ENCODE measurements at places on chromosomes 13 and 19.

DNA sequence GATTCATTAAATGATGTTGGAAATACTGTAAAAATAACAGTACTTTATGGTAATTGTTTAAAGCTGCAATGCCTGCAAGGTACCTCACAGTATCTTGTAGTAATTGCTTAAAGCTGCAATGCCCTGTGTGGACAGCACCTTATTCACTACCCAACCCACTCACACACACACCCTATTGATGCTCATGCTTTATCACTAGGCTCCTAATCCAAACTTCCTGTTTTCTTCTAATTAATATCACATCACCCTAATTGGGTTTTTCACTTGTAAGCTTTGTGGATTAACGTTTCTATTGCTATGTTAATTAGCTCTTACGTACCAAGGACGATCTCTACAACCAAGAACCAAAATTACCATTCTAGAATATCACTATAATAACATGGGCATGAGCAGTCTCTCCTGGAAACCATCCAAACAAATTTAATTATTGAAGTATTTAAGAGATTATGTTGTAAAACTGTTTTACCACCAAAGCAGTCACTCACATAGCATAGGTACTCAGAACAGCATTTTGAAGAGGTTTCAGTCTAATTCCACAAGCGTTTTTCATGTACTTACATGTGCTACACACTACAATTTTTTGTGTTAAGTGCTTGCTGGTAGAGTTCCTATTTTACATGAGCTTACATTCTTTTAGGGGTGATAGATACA lies 303.8 kb downstream of the PCDH9 start:
- DNase-seq, result no peak

- DNase-seq, result no peak
These were observed 22.0 kb upstream of the UPF3A start for GRCh38 chr13:114259374-114259773.

DNA sequence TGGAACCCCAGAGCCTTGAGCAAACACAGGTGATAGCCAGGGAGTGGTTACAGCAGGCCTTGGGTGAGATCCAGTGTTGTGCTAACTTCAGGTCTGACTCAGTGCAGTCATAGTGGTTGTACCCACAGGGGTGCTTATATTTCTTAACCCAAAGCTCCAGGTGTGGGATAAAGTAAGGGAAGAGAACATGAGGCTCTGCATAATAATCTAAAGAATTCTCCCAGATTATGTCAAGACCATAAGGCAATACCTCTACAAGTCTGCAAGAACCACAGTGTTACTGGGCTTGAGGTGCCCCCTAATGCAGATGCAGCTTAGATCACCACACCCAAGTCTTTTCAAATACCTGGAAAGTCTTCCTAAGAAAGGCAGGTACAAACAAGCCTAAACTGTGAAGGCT lies 485.4 kb downstream of the RFC3 start:
- no peak for DNase-seq

GRCh38 chr13:51068501-51068900 lies 42.6 kb downstream of the C13orf42 start:
- DNase-seq, result no peak

DNA sequence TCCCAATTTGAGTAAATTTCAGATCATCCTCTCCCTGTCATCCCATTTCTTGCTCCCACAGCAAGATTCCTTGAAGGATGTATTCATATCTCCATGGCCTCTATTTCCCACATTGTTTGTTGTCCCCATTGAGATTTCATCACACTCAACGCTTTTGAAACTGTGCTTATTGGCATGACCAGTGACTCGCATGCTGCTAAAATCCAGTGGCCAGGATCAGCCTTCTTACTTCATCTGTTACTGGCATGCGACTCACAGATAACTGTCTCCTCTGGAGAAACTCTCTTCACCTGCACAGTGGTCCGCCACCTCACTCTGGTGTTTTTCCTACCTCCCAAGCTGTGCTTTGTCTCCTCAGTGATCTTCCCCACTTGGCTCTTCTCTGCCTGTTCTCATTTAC lies 95.8 kb downstream of the WASF3 start:
- DNase-seq, result no peak

DNA sequence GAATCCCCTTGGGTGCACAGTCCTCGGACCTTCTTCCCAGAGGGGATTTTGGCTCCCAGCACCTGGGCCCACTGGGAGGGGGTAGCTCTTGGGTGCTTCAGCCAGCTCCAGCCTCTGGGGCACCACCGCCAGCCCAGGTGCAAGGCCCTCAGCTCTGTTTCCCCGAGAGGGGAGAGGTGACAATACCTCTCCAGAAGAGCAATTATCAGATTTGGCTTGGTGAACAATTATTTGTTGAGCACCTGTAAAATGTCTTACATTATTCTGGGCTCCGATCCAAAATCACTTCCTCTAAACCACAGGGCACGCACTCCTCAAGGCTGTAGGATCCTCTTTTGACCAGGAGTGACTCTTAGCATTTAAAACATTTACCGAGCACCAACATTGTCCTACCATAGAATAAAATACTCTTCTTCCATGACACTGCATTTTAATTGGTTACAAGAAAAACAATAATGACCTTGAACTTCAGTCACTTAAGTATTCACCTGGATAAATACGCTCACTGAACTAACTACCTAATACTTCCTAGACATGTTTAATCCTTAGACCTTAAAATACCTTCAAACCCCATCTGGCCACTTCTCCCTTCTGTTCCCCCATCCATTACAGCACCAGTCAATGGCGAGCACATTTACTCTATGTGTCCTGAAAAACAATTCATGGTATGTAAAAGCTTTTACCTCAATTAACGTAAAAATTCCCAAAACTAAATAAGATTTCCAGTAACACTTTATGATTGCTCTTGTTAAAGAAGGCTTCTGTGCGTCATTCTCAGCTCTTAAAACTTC lies 54.8 kb downstream of the ABCC4 start:
- DNase-seq, result no peak

GRCh38 chr19:48292798-48293197 lies 22.9 kb downstream of the ZNF114 start:
- DNase-seq, result no peak

DNA sequence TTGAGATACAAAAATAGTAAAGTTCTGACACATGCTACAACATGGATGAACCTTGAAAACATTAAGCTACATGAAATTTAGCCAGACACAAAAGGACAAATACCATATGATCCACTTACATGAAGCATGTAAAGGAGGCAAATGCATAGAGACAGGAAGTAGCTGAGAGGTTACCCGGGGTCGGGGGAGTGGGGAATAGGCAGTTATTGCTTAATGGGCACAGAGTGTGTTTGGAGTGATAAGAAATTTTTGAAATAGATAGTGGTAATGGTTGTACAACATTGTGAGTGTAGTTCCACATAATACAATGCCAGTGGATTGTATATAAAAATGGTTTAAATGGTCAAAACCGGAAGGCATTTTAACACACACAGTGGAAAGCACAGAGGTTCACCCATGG lies 4.3 kb downstream of the N4BP2L1 start:
- no peak for DNase-seq

DNA sequence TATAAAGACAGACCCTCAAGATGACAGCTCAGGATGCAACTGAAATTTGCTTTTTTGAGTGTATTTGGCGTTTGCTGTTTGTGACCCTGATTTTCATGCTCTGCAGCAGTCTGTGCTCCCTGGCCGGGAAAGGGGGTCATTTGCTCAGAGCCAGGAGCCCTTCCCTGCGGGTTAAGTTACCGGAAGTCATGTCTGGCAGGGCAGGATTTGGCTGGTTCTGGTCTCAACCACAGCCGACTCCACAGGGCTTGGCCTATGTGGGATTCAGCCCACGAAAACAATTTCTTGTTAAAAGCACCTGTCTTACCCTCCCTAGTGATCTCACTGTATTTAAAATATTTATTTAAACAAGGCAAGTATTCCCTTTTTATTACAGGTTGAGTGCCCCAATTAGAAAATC lies 22.6 kb downstream of the MCF2L start:
- DNase-seq, result no peak

DNA sequence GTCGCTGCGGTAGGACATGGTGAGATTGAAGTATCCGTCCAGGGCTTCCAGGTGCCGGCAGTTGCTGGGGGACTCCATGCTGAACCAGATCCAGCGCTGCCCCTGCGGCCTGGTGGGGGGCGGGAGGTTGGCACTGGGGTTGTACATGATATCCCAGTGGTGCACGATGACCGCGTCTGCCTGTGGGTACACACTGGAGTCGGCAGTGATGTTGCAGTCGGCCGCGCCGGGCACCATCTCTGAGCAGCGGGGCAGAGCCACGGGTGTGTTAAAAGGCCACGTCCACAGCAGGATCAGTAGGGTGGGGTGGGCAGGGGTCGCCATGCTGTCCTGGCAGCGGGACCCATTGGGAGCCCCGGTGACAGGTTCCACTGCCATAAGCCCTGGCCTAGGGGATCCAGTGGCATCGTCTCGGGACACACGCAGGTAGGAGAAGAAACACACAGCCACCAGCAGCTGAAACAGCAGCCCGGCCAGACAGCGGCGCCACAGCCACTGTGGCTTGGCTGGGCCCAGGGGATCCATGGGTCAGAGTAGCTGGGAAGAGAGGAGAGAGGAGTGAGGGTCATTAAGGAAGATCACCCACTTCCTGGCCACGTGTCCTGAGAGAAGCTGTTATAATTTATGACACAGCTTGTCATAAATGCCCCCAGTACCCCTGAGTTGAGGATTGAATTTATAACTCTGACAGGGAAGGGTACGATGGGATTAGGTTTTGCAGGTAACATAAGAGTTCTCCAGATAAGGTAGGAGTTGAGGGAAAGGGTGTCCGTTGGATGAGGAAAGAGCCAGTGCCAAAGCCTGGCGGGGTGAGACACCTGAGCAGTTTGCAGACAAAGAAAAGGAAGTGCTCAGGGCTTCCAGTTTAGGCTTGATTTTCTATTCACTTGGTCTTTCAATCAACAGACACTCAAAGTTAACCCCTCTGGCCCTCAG lies 2.9 kb downstream of the FUT5 start:
- DNase-seq, result no peak

DNA sequence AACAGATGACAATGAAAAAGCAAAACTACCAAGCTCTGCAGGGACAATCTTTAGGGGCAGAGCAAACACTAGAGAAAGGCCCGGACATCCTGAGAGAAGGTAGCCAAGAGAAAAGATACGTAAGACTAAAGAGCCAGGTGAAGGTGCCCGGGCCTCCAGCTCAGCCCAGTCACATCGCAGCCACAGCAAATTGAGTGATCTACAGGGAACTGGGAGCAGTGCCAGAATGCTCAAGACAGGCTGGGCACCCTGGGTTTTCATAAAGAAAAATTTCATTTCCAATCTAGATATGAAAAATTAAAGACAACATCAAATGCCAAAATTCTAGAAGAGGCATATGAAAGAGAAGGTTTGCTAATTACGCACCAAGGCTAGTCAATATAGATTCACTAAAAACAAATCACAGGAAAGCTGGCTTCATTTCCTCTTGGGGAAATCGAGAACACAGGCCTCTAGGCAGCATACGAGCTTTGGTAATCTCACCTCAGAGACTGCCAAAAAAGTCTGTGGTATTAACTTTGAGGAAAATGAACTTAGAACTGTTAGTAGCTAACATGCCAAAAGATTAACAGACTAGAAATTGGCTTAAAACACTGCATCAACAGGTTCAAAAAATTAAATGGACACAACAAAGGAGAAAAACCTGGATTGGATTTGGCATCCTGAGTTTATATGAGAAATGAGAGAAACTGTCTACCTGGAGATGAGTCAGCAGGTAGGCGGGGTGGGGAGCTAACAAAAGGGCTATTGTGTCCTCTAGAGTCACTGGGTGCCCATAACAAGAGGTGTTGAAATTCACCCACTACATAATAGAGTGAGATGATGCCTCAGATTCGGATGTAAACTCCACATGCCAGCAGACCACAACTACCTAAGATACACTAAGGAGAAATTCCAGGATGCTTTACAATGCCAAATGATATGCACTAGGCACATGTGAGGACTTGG lies 6.6 kb downstream of the ANKRD10 start:
- no peak for DNase-seq

DNA sequence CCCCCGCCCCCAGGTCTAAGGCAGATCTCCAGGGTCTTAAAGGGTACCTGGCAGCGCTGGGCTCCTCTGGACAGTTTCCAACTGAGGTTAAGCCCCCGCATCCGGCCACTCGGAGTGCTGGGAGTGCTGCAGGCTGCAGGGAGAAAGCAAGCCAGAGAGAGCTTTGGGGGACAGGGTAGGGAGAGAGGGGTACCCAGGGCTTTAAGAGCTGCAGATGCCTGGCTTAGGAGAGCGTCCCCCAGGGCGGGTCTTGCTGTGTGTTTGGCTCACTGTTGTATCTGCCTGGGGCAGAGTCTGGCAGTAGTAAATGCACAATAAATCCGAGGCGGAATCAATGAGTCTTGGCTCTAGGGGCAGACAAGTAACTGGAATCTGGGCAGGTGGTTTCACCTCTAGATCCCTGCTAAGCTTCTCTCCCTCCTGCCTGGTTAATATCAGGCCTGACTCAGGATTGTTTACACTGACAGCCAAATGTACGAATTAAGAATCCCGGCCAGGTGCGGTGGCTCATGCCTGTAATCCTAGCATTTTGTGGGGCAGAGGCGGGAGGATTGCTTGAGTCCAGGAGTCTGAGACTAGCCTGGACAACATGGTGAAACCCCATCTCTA lies 798 bp upstream of the COX6B2 start:
- DNase-seq, result no peak

- no peak for DNase-seq
These were observed 20.5 kb upstream of the F7 start for GRCh38 chr13:113084943-113085540.

- no peak for DNase-seq
These were observed 969.7 kb downstream of the SLITRK1 start for GRCh38 chr13:82912564-82912963.

DNA sequence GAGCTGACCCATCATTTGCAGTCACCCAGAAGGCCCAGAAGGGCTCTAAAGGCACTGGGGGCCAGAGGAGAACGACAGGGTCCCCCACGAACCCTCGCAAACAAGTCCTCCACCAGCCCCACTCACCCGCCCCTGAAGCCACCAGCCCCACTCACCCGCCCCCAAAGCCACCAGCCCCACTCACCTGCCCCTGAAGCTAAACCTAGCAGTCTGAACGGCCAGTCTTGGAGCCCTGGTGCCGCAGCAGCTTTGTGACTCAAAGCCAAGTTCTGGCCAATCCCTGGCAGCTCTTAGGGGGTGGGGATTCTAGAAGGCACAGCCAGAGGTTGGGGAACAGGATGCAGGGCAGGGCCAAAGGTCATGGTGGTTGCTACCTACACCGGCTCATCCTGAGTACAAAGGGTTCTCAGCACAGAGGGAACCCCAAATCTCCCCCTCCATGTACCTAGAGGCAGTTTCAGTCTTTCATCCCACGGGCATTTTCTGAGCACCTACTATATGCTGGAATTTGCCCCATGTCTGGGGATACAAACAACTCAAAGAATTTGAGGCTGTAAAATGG lies at the start of gene IQCN:
TSS of gene IQCN (minus strand) at position 234 of the 562 bp plus-strand sequence. CDS start 4,974 bp downstream, outside the sequence.
- no peak for DNase-seq

GRCh38 chr19:46303691-46304397 lies 7.0 kb downstream of the HIF3A start:
- no peak for DNase-seq

Measured in activated T-helper 1 cell treated with anti-CD3 and anti-CD28 coated beads, Interleukin-2, amount 50 U/mL, for 16 hours (primary cell).